Gastrocnemius medialis (tissue), 4 donors: ENCODE measurements at places on chromosomes 3 and 15. TPM values are rescaled to one million over a fixed set of nuclear protein-coding genes. Genes with fewer than 3 reads are reported as not detected.

DNA sequence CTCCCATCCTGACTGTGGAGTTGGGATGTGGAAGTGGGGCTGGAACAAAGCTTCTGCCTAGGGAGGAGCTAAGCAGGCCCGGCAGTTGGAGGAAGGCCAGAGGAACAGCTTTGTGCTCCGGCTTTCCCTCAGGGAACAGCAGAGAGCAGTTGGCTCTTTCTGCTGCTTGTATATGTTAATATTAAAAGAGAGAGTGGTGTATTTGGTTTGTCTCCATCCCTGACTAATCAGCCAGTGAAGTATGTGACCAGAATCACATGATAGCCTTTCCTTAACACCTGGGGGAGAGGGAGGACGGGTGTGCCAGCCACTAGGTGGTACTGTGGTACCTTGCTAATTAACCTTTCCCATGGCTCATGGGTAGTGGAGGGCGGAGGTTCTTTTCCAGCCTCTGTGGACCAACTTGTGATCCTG, 10.0 kb downstream of the EIF2B5 start:
- peak; percentile 61 for DNase-seq

DNA sequence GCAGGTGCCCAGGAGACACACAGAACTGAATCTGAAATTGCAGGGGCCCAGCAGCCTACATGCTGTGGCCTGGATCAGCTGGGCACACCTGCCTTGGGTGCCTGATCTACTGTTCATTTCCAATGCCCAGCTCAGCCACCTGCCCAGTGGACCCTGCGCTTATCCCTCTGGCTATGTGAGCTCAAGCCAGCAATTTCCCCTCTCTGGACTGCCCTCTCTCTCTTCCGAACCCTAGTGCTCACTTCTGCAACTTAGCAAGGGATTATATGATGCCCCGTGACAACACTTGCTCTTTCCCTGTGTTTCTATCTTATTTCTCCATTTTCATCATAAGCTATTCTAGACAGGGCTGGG, 276.0 kb downstream of the UACA start:
- DNase-seq: no peak

- no peak for DNase-seq
Observed at GRCh38 chr3:16515885-16516420, 2.5 kb upstream of the RFTN1 start.

DNA sequence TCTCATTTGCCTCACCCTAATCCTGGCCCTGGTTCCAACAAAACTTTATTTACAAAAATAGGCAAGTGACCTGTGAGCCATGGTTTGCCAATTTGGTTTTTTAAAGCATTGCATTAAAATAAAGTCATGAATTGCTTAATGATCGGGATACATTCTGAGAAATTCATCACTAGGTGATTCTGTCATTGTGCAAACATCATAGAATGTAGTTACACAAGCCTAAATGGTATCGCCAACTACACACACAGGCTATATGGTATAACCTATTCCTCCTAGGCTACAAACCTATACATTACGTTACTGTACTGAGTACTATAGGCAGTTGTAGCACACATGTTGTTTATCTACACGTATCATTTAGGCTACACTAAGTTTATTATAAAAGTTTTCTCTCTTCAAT, 45.9 kb upstream of the SSR3 start:
- DNase-seq: no peak

DNA sequence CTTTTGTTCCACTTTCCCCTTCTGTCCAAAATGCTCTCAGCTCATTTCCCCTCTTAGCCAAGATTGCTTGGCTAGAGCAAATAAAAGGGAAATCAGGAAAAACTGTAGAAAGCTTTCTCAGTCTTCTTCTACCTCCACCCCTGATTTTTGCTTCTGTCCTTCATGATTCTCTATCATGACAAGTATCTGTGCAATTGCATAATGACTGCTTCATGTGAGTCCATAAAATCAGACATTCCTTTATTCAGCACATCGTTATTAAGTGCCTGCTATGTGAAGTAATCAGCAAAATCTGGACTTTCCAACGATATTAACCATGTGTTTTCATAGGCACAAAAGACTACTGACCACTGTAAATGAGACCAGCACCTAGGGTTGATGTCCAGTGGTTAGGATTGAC, 321.5 kb upstream of the CBLB start:
- no peak for DNase-seq

DNA sequence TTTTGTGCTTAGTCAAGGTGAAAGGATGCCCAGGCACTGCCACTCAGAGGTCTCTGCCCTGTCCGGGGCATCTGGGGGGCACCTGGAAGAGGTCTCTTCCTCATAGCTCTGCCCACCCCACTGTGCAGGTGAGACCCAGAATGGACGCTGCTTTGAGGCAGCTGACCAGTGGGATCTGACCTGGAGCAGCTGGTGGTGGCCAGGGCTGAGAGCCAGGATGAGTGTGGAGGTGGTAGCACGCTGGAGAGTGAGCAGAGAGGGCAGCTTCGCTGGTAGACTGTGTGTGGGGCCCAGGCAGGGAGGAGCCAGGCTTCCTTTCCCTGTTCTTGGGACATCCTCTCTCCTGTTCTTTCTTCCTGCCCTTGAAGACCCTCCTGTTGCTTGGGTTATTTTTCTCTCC, 32.2 kb upstream of the PLA2G4E start:
- peak; percentile 50 for DNase-seq

- DNase-seq: no peak
Observed at GRCh38 chr15:88472225-88472624, 4.7 kb downstream of the MRPS11 start.

GRCh38 chr3:15635121-15635661, 33.6 kb downstream of the BTD start:
- DNase-seq: peak; percentile 61

GRCh38 chr15:94233441-94233840, 2.1 kb downstream of the MCTP2 start:
- no peak for DNase-seq

Gene SLC6A20
- 0.49 TPM for total RNA-seq

Gene RBPMS2
- total RNA-seq: 0.61 TPM

Gene SLC51A
- total RNA-seq: 0.39 TPM

Gene CCK
- not detected for total RNA-seq

Gene TMEM41A
- 11.5 TPM for total RNA-seq
